ENCODE measurements at places on chromosomes 12 and 14.

DNA sequence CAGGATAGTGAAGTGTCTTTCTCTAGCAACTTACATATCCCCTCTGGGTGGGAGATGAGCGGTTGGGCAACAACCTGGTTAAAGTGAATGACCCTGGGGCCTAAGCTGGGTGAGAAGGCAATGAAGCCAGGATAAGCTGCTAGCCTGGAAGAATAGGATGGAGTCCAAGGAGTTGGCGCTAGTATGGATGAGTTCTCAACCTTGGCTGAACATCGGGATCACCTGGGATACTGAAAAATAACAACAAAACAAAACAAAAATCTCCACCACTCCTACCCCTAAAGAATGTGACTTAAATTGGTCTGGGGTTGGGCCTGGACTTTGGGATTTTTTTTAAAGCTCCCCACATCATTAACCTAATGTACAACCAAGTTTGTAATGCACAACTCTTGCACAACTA lies 4.8 kb upstream of the RPS6KA5 start:
- DNase-seq = no peak

DNA sequence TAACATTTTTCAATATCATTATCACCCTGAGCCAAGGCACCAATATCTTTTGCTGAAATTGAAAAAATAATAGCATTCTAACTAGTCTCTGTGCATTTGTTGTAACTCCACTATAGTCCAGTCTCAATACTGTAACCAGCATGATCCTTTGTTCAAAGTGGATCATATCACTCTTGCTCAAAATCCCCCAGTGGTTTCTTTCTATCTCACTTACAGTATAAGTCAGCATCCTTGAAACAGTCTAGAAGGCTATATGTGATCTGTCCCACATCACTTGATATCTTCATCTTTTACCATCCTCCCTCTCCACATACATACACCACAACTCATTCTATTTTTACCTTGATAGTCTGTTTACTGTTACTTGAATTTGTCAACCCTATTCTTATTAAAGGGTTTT lies 435.7 kb downstream of the CCER1 start:
- no peak for DNase-seq

- DNase-seq = no peak
These were observed 5.5 kb upstream of the G2E3 start for GRCh38 chr14:30553311-30553989.

- no peak for DNase-seq
These were observed 43.1 kb downstream of the GPHB5 start for GRCh38 chr14:63275611-63276010.

GRCh38 chr14:44960146-44960545 lies 1.6 kb downstream of the KLHL28 start:
- DNase-seq = no peak

DNA sequence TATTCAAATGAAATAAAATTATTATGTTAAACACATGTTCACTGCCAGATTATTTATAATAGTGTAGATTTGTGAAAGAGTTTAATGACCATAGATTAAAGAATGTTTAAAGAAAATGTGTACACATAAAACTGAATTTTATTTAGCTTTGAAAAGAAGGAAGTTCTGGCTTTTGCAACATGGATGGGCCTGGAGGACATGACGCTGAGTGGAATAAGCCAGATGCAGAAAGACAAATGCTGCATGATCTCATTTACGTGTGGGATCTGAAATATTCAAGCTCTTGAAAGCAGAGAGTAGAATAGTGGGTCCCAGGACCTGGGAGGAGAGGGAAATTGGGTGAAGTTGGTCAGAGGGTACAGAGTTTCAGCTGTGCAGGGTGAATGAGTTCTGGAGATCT lies 1261.2 kb downstream of the TMEM121 start:
- no peak for DNase-seq

DNA sequence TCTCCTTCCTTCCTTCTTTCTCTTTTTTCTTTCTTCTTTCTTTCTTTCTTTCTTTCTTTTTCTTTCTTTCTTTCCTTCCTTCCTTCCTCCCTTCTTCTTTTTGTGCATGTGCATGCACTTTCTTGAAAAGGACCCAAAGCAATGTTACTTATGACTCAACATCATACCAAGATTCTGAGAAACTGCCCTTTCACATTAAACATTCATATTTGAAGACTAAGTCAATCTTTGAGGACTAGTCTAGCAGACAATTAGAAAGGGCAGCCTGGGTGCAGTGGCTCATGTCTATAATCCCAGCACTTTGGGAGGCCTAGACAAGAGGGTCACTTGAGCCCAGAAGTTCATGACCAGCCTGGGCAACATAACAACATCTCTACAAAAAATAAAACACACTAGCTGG lies 212.8 kb upstream of the KITLG start:
- no peak for DNase-seq

- DNase-seq = no peak
These were observed 222.5 kb downstream of the PIK3C2G start for GRCh38 chr12:18483698-18484325.

- DNase-seq = peak; percentile 92
These were observed at the start of gene TIMELESS for GRCh38 chr12:56448860-56449621. TIMELESS (minus strand) TSS chr12:56449426; CDS start chr12:56434170, 15,256 bp downstream.

All from ascending aorta (tissue), 2 donors.